ENCODE measurements at places on chromosomes 5 and 9. TPM values are rescaled to one million over a fixed set of nuclear protein-coding genes. Genes with fewer than 3 reads are reported as not detected.

DNAJB5 gene
- total RNA-seq: 9.6 TPM

BTF3 gene
- 393 TPM for total RNA-seq

CDC20B gene
- total RNA-seq: not detected

LHX3 gene
- not detected for total RNA-seq

OR1J1 gene
- total RNA-seq: not detected

DCAF12 gene
- total RNA-seq: 25.9 TPM

PLPPR1 gene
- not detected for total RNA-seq

ZBTB6 gene
- total RNA-seq: 9.1 TPM

GAS1 gene
- 25.0 TPM for total RNA-seq

TMEM252 gene
- total RNA-seq: not detected

SYK gene
- total RNA-seq: not detected

SOHLH1 gene
- not detected for total RNA-seq

WNT8A gene
- total RNA-seq: not detected

CCDC192 gene
- not detected for total RNA-seq

DDX4 gene
- total RNA-seq: not detected

HTR1A gene
- total RNA-seq: not detected

RANBP17 gene
- total RNA-seq: 10.6 TPM

BNC2 gene
- total RNA-seq: 53.3 TPM

GBA2 gene
- 36.1 TPM for total RNA-seq

AMBP gene
- total RNA-seq: 0.27 TPM

TRPM3 gene
- 8.8 TPM for total RNA-seq

TTC16 gene
- total RNA-seq: not detected

SLC6A19 gene
- total RNA-seq: not detected

NTNG2 gene
- 2.4 TPM for total RNA-seq

PTGDS gene
- total RNA-seq: 27.6 TPM

CER1 gene
- total RNA-seq: not detected

DNAI1 gene
- total RNA-seq: not detected

SHISAL2B gene
- total RNA-seq: not detected

LTC4S gene
- total RNA-seq: 1.5 TPM

SPATA31E1 gene
- not detected for total RNA-seq

CARD9 gene
- total RNA-seq: 1.1 TPM

FAM13B gene
- 42.8 TPM for total RNA-seq

ENTREP1 gene
- total RNA-seq: 0.41 TPM
